ENCODE measurements at places on chromosomes 2 and 18. TPM values are rescaled to one million over a fixed set of nuclear protein-coding genes. Genes with fewer than 3 reads are reported as not detected.

DNA sequence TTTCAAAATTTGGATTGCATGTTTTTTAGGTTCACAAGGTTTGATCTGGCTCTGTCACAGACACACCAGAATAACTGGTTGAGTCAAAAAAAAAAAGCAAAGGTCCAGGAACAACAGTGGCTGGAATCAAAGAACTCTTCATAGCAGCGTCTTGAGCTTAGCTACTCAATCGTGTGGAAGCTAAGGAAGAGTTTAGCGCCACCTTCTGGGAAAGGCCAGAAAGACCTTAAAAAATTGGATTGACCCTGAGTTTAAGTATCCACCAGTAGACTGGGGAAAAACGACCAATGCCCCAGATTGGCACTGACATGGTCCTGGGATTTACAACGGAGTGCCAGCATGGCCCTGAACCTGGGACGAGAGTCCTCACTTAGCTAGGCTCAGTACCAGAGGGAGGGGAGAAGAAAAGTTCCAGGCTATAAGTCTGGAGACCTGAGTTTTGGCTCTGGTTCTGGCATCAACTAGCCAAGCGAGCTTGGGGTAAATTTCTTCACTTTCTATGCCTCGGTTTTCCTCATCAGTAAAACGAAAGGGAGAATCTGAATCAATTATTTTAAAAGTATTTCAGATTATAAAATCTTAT, 71.1 kb upstream of the TFCP2L1 start:
- H3K4me1 ChIP-seq, result no peaks in the 10 kb centered on the region
- H3K27me3 ChIP-seq, result no peaks in the 10 kb centered on the region
- H3K4me3 ChIP-seq, result no peak overlapping the region
- no peak overlapping the region for H3K27ac ChIP-seq

DNA sequence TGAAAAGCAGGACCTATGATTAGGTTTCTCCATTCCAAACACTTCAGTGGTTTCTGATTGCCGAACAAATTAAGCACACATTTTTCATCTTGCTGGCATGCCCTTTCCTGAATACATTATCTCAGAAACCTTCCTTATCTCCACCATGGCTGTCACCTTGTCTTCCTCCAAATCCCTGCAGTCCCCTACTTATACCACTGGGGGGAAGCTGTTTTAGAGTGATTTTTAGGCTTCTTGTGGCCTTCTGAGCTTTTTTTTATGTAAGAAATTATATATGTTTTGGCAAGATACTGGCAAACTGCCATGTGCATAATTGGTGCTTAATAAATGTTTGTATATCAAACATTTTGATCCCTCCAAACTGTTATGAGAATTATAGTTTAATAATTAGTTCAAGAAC, 229.2 kb downstream of the MYT1L start:
- no peaks in the 10 kb centered on the region for H3K36me3 ChIP-seq
- no peaks in the 10 kb centered on the region for H3K27me3 ChIP-seq
- DNase-seq, result no peak
- no peak overlapping the region for H3K4me3 ChIP-seq

DNA sequence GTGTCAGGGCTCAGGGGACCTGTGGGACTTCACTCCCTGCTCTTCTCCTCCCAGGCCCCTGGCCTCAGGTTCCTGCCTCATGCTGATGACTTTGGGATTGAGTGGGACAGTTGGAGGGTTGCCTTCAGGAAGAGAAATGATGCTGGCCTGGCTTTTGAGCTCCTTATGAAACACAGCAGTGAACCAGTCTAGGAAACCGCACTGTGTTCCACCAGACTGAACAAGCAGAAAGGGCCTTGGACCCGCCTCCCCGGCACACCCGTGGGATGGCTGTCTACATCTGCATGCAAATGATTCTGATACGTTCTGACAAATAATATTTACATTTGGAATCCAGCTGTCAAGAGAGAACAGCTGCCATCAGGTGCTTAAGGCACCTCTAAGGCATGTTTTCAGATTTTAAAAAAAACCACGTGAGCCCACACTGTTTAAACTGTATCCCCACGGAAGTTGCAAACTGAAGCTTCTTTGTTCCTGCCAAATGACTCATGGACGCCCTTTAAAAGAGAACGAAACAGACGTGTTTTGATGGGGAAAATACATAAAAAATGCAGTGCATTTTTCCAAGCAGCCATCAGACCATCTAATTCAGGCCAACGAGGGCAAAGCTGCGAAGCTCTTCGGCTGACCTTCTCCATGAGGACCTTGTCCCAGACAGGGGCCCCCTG, 27.6 kb upstream of the ASAP2 start:
- H3K36me3 ChIP-seq, result no peaks in the 10 kb centered on the region
- no peak overlapping the region for H3K4me3 ChIP-seq
- H3K4me1 ChIP-seq, result peaks cover 5% of the 10 kb centered on the region

DNA sequence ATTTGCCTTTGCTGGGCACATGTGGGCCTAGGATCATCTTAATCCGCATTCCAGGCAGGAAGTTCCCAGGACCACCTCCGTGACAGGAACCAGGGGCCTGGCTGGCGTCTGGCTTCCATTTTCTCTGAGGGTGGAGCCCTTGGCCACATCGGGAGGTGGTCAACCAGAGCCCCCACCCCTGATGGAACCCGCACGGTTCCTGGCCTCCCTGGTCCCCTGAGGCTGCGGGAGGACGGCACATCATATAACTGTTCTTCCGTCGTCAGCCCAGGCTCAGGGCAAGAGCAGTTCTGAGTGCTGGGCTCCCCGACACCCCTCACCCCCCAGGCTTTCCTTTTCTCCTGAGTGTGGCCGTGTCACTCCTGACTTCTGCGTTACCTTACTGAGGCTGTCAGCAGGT, 13.5 kb downstream of the ESPNL start:
- no peaks in the 10 kb centered on the region for H3K27me3 ChIP-seq
- H3K4me3 ChIP-seq, result no peak overlapping the region
- DNase-seq, result no peak
- H3K36me3 ChIP-seq, result no peaks in the 10 kb centered on the region

DNA sequence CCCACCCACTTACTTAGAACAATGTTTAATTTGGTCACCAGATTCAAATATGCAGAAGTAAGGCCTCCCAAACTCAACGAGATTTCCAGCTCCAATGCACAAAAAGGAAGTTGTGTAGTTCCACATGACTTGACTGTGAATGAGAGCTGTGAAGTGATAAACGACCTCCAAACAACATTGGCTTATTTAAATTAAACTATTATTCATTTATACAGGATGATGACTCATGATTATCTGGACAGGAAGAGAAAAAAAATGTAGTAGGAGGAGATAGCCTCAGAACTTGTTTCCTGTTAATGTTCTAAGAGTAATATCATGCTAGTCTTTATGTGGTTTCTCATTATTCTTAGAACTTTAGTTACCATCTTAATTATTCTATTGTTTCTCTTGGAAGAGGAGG, 237.3 kb downstream of the C1D start:
- H3K27me3 ChIP-seq, result no peaks in the 10 kb centered on the region
- no peak for DNase-seq
- no peaks in the 10 kb centered on the region for H3K4me1 ChIP-seq
- no peaks in the 10 kb centered on the region for H3K36me3 ChIP-seq

GRCh38 chr2:30315391-30316063, 84.2 kb downstream of the LBH start:
- DNase-seq, result no peak
- no peaks in the 10 kb centered on the region for H3K36me3 ChIP-seq
- H3K4me3 ChIP-seq, result no peak overlapping the region
- H3K4me1 ChIP-seq, result no peaks in the 10 kb centered on the region
- H3K27ac ChIP-seq, result no peak overlapping the region

- H3K27me3 ChIP-seq, result no peaks in the 10 kb centered on the region
- no peak overlapping the region for H3K27ac ChIP-seq
- H3K36me3 ChIP-seq, result no peaks in the 10 kb centered on the region
- no peaks in the 10 kb centered on the region for H3K4me1 ChIP-seq
Measured at GRCh38 chr2:205117125-205117524, 565.2 kb upstream of the NRP2 start.

GRCh38 chr2:27965841-27966240, 75.3 kb downstream of the BABAM2 start:
- H3K4me1 ChIP-seq, result no peaks in the 10 kb centered on the region
- H3K36me3 ChIP-seq, result no peaks in the 10 kb centered on the region
- H3K27ac ChIP-seq, result no peak overlapping the region
- DNase-seq, result no peak
- no peak overlapping the region for H3K4me3 ChIP-seq

- peaks cover 14% of the 10 kb centered on the region for H3K4me1 ChIP-seq
- no peaks in the 10 kb centered on the region for H3K36me3 ChIP-seq
- H3K27me3 ChIP-seq, result no peaks in the 10 kb centered on the region
- DNase-seq, result no peak
- H3K27ac ChIP-seq, result peak overlapping the region; percentile 75
- no peak overlapping the region for H3K4me3 ChIP-seq
Measured at GRCh38 chr2:85590950-85591349, 4.6 kb upstream of the RNF181 start.

GRCh38 chr2:224657349-224657748, 58.8 kb downstream of the CCDC195 start:
- H3K4me1 ChIP-seq, result no peaks in the 10 kb centered on the region
- H3K4me3 ChIP-seq, result no peak overlapping the region
- H3K27ac ChIP-seq, result no peak overlapping the region
- no peaks in the 10 kb centered on the region for H3K36me3 ChIP-seq
- H3K27me3 ChIP-seq, result no peaks in the 10 kb centered on the region

- H3K27ac ChIP-seq, result no peak overlapping the region
- H3K27me3 ChIP-seq, result no peaks in the 10 kb centered on the region
- no peaks in the 10 kb centered on the region for H3K36me3 ChIP-seq
- no peaks in the 10 kb centered on the region for H3K4me1 ChIP-seq
- DNase-seq, result peak; percentile 15
Measured at GRCh38 chr18:23053776-23054457, 81.4 kb upstream of the CABLES1 start.

- H3K27ac ChIP-seq, result no peak overlapping the region
- no peak overlapping the region for H3K4me3 ChIP-seq
- no peak for DNase-seq
- no peaks in the 10 kb centered on the region for H3K4me1 ChIP-seq
- no peaks in the 10 kb centered on the region for H3K36me3 ChIP-seq
Measured at GRCh38 chr2:19026261-19026660, 332.2 kb downstream of the OSR1 start.

DNA sequence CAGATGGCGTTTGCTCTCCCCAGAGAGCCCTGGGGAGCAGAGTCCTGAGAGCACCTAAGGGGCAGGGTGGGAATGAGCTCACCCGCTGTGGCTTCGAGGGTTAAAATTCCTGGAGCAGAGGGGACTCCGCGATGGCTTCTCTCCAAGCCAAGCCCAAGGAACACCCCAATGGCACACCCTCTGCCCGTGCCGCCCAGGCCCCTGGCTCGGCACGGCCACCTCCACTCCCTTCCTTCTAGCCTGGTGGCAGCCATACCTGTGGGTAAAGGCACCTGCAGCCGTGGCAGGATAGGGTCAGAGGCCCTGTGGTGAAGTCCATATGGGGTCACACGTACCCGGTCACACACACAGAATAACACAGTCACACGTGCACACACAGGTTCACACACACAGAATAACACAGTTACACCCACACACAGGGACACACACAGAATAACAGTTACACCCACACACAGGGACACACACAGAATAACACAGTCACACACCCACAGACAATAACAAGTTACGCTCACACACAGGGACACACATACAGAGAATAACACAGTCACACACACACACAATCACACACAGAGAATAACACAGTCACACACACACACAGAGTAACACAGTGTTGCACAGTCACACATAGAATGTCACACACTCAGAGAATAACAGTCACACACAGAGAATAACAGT, 50.5 kb downstream of the RAMP1 start:
- DNase-seq, result no peak
- no peaks in the 10 kb centered on the region for H3K27me3 ChIP-seq
- no peak overlapping the region for H3K27ac ChIP-seq
- H3K4me3 ChIP-seq, result no peak overlapping the region
- no peaks in the 10 kb centered on the region for H3K4me1 ChIP-seq
- H3K36me3 ChIP-seq, result no peaks in the 10 kb centered on the region

DNA sequence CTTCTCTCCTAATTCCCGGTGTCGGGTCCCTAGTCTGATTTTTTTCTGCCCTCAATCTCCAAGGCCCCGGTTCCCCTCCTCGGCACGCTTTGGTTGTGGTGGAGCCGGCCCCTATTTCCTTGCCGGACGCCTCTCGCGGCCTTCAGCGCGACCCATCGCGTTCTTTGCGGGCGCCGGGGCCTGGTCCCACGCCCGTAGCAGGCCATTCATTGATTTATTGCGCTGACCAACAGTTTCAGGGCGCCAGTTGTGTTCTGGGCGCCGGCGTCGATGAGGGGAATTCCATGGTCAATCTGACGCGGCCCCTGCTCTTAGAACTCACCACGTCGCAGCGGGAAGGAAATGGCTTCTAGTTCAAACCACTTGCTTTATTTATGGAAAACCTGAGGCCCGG, 396 bp downstream of the CNOT9 start:
- no peaks in the 10 kb centered on the region for H3K36me3 ChIP-seq
- peaks cover 3% of the 10 kb centered on the region for H3K4me1 ChIP-seq
- H3K27ac ChIP-seq, result peak overlapping the region; percentile 92
- no peaks in the 10 kb centered on the region for H3K27me3 ChIP-seq

GRCh38 chr2:24521975-24522639, 31.1 kb downstream of the NCOA1 start:
- peak overlapping the region; percentile 14 for H3K27ac ChIP-seq
- H3K36me3 ChIP-seq, result no peaks in the 10 kb centered on the region
- no peak overlapping the region for H3K4me3 ChIP-seq
- peaks cover 3% of the 10 kb centered on the region for H3K4me1 ChIP-seq

The IL1RL2 gene
- polyA plus RNA-seq, result 0.34 TPM

The TNS1 gene
- polyA plus RNA-seq, result 52.1 TPM

The ANKRD62 gene
- polyA plus RNA-seq, result not detected

The PROKR1 gene
- polyA plus RNA-seq, result 0.15 TPM

The SH3RF3 gene
- polyA plus RNA-seq, result 1.6 TPM

The SERPINB13 gene
- polyA plus RNA-seq, result not detected

The GCC2 gene
- 110 TPM for polyA plus RNA-seq

The DOCK10 gene
- 4.3 TPM for polyA plus RNA-seq

Measured in small intestine (tissue), 16 donors.